H1 (cell line): ENCODE measurements at places on chromosomes 13 and 19. TPM values are rescaled to one million over a fixed set of nuclear protein-coding genes. Genes with fewer than 3 reads are reported as not detected.
A peak's percentile ranks its signal among the peaks of the same experiment; 100 is the strongest.

Gene SMIM24
- 3.3 and 3.8 TPM in 2 replicates for total RNA-seq

DNA sequence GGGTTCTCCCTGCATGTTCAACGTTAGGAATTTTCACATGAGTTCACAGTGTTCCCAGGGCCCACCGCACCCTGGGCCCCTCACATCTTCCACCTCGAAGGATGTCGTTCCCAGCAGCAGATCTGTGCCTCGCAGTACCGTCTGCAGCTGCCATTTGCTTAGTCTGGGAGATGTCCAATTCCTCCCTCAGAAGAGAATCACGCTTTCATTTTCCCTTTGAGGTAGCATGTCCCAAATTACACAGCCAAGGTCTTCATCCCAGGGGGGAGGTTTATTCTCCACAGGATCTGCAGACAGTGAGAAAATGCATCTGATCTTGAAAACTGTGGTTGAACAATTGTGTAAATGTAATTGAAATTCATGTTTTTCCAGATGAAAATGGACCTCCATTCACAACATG lies 150.2 kb downstream of the DCT start:
- no peak overlapping the region for H3K27ac ChIP-seq
- no peak overlapping the region for H3K4me3 ChIP-seq
- no peaks in the 10 kb centered on the region for H3K36me3 ChIP-seq
- no peak for DNase-seq
- H3K27me3 ChIP-seq, result no peaks in the 10 kb centered on the region
- no peaks in the 10 kb centered on the region for H3K4me1 ChIP-seq

Gene DCLK1
- total RNA-seq, result 38.7 and 41.0 TPM in 2 replicates

GRCh38 chr13:74206061-74206561 lies 71.9 kb upstream of the KLF12 start:
- no peaks in the 10 kb centered on the region for H3K27me3 ChIP-seq
- no peak overlapping the region for H3K4me3 ChIP-seq
- DNase-seq, result no peak
- no peaks in the 10 kb centered on the region for H3K36me3 ChIP-seq
- H3K27ac ChIP-seq, result no peak overlapping the region

DNA sequence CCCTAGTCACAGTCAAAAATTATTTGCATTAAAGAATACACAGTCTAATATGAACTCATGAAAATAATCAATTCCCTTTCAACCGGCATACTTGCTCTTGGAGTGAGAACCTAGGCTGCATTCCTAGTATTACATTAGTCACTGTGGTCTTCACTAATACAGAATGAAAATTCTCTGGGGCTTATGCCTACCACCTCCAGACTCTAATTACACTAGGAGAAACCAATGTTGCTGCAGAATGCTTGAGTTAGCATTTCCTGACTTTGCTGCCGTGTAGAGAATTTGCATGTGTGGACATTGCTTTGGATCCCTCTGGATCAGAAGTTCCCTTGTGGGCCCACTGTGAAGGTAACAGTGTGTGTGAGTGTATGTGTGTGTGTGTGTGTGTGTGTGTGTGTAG lies 87.8 kb downstream of the CCNA1 start:
- no peak overlapping the region for H3K27ac ChIP-seq
- peaks cover 14% of the 10 kb centered on the region; the same call in 1 of the 2 replicates for H3K4me1 ChIP-seq
- no peaks in the 10 kb centered on the region for H3K27me3 ChIP-seq
- H3K36me3 ChIP-seq, result no peaks in the 10 kb centered on the region
- no peak for DNase-seq

DNA sequence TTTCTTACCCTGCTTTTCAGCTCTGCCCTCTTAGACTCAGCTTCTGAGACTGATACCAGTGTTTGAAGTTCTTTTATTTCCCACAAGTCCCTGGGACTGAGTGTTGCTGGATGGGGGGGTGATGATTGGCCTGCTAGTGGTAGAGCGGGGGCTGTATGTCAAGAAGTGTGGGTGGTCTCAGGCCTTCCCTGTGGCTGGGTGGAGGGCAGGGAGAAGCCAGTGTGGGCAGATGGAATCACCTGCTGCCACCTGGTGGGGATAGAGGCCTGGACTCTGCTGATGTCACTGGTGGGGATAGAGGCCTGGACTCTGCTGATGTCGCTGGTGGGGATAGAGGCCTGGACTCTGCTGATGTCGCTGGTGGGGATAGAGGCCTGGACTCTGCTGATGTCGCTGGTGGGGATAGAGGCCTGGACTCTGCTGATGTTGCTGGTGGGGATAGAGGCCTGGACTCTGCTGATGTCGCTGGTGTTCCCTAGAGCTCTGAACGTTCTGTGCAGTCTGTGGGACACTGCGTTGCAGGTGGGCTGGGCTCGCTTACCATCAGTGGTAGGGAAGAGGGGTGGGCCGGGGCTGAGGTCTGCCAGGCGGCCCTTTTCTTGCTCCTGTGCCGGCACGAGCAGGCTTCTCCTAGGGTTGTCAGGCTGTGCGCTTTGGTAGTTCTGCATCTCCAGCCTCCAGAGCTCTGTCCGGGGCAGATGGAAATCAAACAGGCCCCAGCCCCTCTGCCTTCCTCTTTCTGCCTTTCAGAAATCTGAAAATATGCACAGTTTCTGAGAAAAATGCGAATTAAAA lies 101.3 kb downstream of the ARHGEF7 start:
- H3K27me3 ChIP-seq, result no peaks in the 10 kb centered on the region
- H3K4me3 ChIP-seq, result no peak overlapping the region
- no peak for DNase-seq

GRCh38 chr19:41921577-41922576 lies 6.4 kb downstream of the ERFL start:
- peaks cover 95% of the 10 kb centered on the region for H3K27me3 ChIP-seq
- no peaks in the 10 kb centered on the region for H3K36me3 ChIP-seq

Gene CEBPA
- 2.7 and 3.0 TPM in 2 replicates for total RNA-seq

GRCh38 chr19:16441661-16442162 lies 30.1 kb downstream of the EPS15L1 start:
- peaks cover 5% of the 10 kb centered on the region; the same call in 1 of the 2 replicates for H3K36me3 ChIP-seq
- H3K27me3 ChIP-seq, result no peaks in the 10 kb centered on the region
- H3K4me1 ChIP-seq, result peaks cover 3% of the 10 kb centered on the region; the same call in 1 of the 2 replicates
- no peak for DNase-seq

DNA sequence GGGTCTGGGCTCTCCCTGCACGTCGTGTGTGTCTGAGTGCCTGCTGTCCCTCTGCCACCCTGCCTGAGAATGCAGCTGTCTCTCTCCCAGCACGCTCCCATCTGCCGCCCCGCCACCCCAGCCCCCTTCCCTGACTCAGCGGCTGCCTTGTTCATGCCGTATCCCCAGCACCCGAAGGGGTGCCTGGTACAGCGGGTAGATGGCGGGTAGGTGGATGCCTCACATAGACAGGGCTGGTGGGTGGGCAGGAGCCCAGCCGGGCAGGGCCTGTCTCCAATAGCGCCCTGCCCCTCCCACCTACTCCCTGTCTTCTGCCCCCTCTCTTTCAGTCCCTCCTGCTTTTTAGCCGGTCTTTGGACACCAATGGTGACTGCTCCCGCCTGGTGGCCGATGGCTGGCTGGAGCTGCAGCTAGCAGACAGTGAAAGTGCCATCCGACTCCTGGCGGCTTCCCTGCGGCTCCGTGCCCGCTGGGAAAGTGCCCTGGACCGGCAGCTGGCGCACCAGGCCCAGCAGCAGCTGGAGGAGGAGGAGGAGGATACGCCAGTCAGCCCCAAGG lies 30.3 kb downstream of the DHX34 start:
- H3K36me3 ChIP-seq, result peaks cover 57% of the 10 kb centered on the region
- no peak for DNase-seq
- H3K4me3 ChIP-seq, result no peak overlapping the region
- H3K4me1 ChIP-seq, result no peaks in the 10 kb centered on the region
- H3K27me3 ChIP-seq, result no peaks in the 10 kb centered on the region
- no peak overlapping the region for H3K27ac ChIP-seq

Gene VASP
- 135 and 138 TPM in 2 replicates for total RNA-seq

Gene KLF12
- total RNA-seq, result 11.8 and 12.1 TPM in 2 replicates

- no peak overlapping the region for H3K4me3 ChIP-seq
- no peaks in the 10 kb centered on the region for H3K27me3 ChIP-seq
- peaks cover 2% of the 10 kb centered on the region for H3K4me1 ChIP-seq
- H3K36me3 ChIP-seq, result peaks cover 51% of the 10 kb centered on the region
- no peak overlapping the region for H3K27ac ChIP-seq
Measured at GRCh38 chr19:4439243-4439642, 18.4 kb downstream of the UBXN6 start.

Gene ZNF578
- total RNA-seq, result 4.2 TPM in 2 replicates

Gene HS6ST3
- total RNA-seq, result 1.2 TPM in 2 replicates

Gene KIR2DL4
- not detected in 2 replicates for total RNA-seq

Gene POU2F2
- total RNA-seq, result 6.1 and 7.2 TPM in 2 replicates

DNA sequence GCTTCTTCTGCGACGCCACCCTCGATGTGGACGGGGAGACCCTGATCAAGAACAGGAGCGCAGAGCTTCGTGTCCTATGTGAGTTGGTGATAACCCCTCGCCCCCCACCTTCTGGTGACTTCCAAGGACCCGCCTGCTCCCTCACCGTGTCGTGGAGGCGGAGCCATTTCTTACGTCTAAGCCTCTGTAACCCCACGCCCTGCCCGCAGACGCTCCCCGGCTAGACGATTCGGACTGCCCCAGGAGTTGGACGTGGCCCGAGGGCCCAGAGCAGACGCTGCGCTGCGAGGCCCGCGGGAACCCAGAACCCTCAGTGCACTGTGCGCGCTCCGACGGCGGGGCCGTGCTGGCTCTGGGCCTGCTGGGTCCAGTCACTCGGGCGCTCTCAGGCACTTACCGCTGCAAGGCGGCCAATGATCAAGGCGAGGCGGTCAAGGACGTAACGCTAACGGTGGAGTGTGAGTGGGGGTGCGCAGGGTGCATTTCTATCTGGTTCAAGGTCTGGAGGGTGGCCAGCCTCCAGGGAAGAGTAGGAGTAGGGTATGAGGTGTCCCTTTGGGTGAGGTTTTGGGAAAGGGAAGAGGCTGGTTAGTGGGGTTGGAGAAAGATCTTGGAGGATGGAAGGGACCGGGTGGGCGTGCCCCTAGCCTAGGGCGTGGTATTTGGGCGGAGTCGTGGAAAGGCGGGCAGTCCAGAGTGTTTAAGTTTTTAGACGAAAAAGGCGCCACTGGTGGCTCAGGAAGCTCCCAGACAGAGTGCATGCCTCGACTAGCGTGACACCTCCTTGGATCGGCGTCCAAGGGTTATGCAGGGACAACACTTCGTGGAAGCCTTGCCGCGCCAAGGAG lies 3.3 kb downstream of the ICAM5 start:
- no peak overlapping the region for H3K27ac ChIP-seq
- no peak for DNase-seq
- H3K27me3 ChIP-seq, result peaks cover 92% of the 10 kb centered on the region
- peaks cover 46% of the 10 kb centered on the region for H3K4me1 ChIP-seq
- peak overlapping the region; percentile 24 for H3K4me3 ChIP-seq

DNA sequence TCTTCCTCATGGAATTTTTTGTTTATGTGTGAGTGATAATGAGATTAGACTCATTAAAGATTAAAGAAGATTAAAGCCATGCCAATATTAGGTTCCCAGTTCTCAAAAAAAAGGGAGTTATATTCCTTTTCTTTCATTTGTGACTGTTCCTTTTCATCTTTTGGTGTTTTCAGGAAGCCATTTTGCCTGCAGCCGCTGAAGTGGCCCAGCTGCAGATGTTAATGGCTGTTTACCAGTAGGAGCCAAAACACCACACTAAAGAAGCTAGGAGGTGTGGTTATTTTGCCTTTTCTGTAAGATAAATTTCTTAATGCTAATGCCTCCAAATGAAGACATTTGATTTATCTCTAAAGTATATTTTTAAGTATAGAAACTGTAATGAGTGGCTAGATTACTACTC lies 36.3 kb downstream of the ITGBL1 start:
- no peaks in the 10 kb centered on the region for H3K27me3 ChIP-seq
- H3K27ac ChIP-seq, result no peak overlapping the region
- H3K36me3 ChIP-seq, result no peaks in the 10 kb centered on the region
- H3K4me3 ChIP-seq, result no peak overlapping the region
- no peak for DNase-seq

DNA sequence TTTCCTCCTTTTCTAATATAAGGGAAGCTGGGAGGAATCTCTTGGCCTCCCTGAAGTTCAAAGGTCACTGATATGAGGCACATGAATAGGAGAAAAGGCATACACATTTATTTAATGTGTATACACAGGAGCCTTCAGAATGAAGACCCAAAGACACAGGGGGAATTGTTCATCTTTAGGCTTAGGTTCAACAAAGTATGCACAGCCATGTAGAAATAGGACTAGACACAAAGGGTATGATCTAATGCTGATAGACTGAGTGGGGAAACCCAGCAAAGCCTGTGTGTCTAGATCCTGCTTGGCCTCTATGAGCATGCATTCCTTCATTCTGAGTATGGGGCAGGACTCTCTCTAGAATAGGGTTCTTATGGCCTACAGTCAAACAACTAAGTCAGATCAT lies 177.1 kb upstream of the RFC3 start:
- no peak overlapping the region for H3K27ac ChIP-seq
- DNase-seq, result no peak
- H3K27me3 ChIP-seq, result no peaks in the 10 kb centered on the region
- H3K4me1 ChIP-seq, result peaks cover 19% of the 10 kb centered on the region; the same call in 1 of the 2 replicates

DNA sequence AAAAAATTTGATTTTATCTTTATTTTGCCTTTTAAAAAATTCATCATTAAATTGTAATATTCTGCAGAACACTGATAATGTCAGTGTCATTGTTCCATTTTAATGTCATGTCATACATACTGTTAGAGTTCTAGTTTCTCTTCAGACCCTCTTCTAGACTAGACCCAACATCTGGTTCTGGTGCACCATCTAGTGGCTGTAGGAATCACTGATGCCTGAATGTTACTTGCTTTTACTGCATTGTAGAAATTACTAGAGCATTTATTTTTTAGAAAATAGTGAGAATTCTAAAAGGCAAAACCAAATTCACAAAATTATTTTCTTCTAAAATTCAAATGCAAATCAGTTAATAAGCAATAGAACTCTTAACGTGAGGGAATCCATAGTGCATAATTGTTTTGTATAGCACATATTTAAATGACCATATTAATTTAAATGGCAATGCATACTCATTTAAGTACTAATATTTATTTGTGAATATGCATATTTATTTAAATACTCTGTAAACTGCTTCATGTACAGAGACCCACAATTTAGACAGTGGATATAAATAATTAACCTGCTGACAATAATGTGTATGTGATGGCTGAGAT lies 425.7 kb downstream of the KLF12 start:
- H3K4me1 ChIP-seq, result no peaks in the 10 kb centered on the region
- no peaks in the 10 kb centered on the region for H3K36me3 ChIP-seq
- no peaks in the 10 kb centered on the region for H3K27me3 ChIP-seq
- no peak overlapping the region for H3K27ac ChIP-seq
- DNase-seq, result no peak

DNA sequence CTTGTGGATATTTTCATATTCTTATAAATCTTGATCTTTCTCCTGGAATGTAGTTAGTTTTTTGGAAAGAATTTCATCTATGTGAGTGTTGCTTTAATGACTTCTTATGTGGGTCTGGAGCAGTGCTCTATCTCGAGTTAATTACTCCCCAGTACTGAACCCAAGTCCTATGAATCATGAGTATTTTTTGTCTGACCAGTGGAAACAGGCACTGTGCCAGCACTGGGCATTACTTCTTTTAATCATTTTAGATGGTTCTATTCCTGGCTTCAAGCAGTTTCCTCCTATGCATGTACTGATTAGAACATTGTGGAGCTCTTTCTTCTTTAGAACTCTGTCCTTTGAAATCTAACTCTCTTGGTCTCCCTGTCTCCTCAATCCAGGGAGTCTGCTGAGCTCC lies 466.3 kb downstream of the PCDH17 start:
- no peak overlapping the region for H3K4me3 ChIP-seq
- H3K27ac ChIP-seq, result no peak overlapping the region
- H3K27me3 ChIP-seq, result no peaks in the 10 kb centered on the region
- no peak for DNase-seq
- H3K36me3 ChIP-seq, result no peaks in the 10 kb centered on the region

Gene TPTE2
- not detected in 2 replicates for total RNA-seq

GRCh38 chr13:76016799-76017400 lies 380.8 kb downstream of the LMO7 start:
- H3K27ac ChIP-seq, result no peak overlapping the region
- no peaks in the 10 kb centered on the region for H3K27me3 ChIP-seq
- H3K4me3 ChIP-seq, result no peak overlapping the region
- DNase-seq, result peak; percentile 73
